ENCODE measurements at places on chromosomes 3 and 15.

DNA sequence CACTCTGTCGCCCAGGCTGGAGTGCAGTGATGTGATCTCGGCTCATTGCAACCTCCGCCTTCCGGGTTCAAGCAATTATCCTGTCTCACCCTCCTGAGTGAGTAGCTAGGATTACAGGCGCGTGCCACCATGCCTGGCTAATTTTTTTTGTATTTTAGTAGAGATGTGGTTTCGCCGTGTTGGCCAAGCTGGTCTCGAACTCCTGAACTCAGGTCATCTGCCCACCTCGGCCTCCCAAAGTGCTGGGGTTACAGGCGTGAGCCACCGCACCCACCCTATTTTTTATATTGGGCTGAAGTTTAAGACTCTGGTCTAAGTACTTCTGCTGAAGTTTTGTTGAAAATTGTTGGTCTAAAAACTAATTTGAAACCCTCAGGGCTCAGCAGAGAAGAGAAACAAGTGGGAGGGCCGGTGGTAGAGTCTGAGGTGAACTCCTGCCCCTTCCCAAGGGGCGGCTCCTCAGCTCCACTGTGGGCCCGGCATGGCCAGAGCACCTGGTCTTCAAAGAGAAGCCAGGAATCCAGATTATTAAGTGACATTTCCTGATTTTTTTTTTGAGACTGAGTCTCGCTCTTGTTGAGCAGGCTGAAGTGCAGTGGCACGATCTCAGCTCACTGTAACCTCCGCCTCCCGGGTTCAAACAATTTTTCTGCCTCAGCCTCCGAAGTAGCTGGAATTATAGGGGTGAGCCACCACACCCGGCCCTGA is 4.0 kb downstream of the HDAC11 start:
- no peak for DNase-seq

DNA sequence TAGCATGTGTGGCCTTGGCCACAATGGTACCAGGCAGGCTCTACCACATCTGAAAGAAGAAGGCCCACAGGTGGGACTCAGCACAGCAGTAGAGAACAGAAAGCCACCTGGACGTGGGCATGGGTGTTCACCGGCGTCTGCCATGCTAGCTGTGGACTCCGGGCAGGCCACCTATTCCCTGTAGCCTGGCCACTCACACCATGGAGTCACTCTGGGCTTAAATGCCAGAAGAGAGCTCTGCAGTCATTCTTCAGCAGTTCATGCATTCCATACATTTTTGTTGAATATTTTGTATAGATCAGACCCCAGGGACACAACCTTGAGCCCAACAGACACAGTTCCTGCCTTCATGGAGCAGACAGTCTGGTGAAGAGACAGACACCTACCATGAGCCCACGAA is 138.6 kb downstream of the SRGAP3 start:
- peak; percentile 59 for DNase-seq

DNA sequence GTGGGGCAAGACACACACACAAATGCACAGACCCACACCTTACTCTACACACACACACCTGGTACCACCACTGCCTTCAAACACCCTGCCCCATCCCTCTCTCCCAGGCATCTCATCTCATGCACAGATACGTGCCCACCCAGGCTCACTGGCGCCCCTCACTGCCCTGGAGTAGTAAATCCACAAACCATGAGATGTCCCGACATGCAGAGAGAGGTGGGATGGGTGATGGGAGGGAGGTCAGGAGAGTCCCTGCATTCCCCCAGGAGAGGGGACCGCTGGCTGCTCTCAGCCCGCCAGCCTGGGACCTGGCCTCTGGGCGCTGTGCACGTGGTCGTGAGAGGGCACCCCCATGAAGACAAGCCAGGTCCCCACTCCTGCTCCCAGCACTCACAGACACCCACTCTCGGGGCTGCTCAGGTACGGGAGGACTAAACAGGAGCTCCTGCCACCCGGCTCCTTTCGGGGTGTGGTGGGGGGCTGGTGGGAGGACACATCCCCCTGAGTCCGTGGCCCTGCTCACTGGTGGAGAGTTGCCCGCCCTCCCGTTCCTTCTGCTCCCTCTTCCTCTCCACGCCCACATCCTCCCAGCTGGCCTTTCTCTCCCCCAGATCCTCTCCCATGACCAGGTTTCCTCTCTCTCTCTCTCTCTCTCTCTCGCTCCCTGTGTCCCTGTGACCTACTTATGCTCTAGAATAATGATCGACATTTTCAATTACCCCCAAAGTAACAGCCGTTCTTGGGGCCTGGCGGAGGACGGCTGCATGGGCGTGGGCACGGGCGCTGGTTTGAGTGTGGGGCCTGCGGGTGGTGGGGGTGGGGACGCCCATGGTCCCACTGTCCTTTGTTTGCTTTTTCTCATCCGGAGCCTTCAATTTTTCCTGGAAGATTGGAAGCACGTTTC is 18.9 kb upstream of the CSPG4 start:
- DNase-seq = peak; percentile 71

DNA sequence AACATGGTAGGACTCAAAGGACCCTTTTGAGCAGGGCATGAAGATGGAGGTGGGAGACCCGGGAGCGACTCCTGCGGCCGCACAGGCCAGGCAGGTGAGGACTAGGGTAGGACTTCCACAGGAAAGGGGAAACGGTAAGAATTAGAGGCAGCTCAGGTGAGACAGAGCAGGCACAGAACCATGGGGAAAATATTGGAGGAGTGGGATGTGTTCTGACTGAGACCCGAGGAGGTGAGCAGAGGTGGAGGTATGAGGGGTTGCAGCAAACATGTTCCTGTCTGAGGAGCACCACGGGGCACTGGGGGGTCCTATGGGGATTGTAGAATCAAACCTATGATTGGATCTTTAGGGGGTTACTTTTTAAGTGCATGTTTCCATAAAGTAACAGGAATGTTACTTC is 1.4 kb upstream of the ISG20 start:
- DNase-seq = no peak

- DNase-seq = no peak
Measured at GRCh38 chr3:38469852-38470251, 16.2 kb downstream of the ACVR2B start.

GRCh38 chr15:84983711-84984110 is 2.1 kb downstream of the PDE8A start:
- no peak for DNase-seq

- DNase-seq = no peak
Measured at GRCh38 chr3:56923526-56924224, 121.9 kb upstream of the ARHGEF3 start.

GRCh38 chr15:90004671-90005070 is 3.5 kb downstream of the ZNF710 start:
- DNase-seq = peak; percentile 99

DNA sequence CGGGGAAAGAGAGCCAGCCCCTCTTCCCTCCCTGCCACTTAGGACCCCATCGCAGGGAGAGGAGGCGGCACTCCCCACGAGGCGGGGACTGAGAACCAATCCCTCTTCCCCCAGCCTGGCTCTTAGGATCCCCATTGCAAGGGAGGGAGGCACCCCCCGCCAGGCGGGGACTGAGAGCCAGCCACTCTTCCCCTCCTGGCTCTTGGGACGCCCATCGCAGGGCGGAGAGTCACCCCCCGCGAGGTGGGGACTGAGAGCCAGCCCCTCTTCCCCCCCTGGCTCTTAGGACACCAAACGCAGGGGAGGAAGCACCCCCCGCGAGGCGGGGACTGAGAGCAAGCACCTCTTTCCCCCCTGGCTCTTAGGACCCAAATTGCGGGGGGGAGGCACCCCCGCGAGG is 34.2 kb upstream of the SSUH2 start:
- no peak for DNase-seq

DNA sequence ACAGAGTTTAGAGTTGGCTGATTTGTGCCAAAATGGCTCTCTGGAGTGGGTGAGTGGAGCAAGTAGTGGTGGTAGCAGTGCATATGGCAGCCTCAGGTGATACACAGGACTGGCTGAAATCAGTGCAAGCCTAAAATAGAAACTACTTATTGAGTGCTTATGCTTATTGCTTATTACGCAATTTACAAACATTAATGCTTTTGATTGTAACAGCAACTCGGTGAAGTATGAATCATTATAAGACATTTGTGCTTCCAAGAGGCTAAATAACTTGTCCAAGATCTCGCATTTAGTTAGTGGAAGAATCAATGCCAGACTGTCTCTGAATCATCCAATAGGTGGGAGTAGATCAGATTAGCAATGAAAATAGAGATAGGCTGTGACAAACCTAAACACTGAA is 353.8 kb downstream of the NAALADL2 start:
- DNase-seq = no peak

DNA sequence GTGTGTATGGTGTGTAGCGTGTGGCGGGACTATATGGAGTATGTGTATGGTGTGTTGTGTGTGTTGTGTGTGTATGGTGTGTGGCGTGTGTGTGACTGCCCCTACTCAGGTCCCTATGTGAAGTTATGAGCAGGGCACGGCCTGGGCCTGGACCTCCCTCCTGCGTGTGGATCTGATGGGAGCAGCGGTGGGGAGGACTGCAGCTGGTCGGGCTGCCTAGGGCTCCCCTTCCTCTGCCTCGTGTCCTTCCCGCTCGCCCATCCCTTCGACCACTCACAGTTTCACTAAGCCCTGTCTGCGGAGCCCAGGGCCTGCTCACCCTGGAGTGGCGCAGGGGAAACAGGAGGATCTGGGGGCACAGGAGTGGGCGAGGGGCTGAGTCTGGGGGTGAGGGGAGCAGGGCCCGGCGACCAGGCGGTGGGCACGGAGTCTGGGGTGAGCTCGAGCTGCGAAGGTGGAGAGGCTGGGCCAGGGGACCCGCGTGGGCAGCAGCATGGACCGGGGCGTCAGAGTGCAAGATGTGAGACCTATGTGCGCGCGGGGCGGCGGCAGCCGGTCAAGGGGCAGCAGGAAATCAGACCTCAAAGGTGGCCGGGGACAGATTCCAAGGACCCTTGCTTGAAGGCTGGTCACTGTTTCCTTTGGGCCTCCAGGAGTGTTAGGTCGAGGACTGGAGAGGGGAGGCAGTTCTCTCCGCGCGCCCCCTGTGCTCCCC is 26.6 kb downstream of the GABRA5 start:
- no peak for DNase-seq

DNA sequence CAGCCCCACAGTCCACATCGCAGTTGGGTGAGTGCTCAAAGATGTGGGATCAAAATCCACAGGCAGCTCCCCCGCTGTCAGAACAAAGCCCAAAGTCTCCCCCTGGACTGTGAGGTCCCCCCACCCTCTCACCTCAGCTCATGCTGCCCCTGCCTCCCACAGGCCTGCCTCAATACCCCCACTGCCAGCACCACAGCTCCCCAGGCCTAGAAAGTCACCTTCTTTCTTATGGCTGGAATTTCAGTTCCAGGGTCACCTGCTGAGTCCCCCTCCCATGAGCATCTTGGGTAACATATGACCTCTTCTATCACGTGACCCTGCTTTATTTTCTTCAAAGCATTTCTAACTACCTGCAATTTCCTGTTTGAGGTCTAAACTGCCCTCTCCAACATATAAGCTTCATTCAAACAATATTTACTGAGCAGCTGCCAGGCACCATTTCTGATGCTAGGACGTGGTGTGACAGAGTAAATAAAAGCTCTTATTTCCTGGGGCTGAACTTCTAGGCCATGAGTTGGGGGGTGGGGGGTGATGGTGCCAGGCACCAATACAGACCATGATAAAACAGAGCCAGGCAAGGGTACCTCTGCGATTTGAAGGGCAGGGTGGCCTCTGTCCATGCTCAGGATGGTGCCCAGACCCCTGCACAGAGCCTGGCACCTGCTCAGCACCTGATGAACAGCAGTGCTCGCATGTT is 2.4 kb upstream of the TMEM89 start:
- DNase-seq = peak; percentile 65

DNA sequence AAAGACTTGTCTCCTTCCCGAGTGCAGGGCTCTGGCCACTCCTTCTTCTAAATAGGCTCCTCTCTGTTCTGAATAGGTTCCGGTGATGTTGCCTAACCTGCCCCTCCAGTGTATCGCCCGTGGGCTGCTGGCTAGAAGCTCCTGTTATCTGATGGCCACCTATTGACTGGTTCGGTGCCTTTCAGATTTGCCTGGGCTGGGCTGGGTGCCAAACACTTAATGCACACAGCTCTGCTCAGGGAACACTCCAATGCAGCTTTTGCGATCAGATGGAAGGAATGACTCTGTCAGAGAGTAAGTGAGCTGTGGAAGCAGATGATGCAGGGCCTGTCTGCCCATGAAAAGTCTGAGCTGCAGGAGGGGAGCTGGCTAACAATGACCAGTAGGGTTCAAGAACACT is 112.9 kb downstream of the CORO2B start:
- peak; percentile 35 for DNase-seq

DNA sequence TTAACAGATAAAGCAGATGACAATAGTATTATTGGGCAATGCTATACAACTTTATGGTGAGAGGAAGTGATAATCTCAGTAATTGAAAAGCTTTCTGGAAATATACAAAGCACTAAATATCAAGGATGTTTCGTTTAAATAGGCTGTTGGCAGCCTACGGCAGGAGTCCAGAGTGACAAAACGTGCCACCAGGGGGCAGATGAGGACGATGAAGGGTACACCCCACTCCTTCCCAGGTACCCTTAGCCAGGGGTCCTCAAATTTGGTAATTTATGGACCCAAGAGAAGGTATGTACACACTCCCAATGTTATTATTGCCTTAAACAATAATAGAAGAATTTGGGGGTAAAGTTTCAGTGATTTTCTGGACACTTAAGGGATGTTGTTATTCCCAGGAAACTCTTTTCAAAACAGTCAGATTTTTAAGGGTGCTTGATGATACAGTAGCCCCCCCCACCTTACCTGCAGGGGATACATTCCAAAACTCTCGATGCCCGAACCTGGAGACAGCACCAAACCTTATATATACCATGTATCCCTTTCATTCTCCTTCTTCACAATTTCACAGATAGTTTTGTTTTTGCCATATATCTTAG is 1.4 kb upstream of the MAGEL2 start:
- DNase-seq = peak; percentile 87

GRCh38 chr3:118817748-118818165 is 216.9 kb downstream of the IGSF11 start:
- DNase-seq = no peak

DNA sequence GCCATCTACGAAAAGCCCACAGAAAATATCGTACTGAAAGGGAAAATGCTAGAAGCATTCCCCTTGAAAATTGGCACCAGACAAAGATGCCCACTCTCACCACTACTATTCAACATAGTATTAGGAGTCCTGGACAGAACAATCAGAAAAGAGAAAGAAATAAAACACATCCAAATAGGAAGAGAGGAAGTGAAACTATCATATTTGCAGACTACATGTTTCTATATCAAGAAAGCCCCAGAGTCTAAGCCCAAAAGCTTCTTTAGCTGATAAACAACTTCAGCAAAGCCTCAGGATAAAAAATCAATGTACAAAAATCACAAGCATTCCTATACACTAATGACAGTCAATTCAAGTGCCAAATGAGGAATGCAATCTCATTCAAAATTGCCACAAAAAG is 15.6 kb downstream of the OR5K3 start:
- DNase-seq = no peak

- no peak for DNase-seq
Measured at GRCh38 chr3:66557170-66557569, 56.3 kb upstream of the LRIG1 start.

DNA sequence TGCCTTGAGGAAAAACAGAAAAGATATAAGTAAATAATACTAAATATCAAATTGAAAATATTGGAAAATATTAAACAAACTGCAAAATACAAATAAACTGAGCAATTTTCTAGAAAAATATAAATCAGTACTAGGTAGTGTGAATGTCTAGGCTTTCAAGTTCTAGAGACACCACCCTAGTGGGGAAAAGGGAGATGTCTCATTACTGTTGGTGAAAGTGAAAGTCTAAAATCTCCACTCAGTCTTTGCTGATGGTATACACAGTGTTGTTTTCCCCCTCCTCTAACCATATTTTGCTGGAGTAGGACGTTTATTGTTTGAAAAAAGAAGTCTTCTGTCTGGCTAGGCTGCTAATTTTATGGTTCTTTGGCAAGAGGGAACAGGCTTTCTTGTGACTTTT is 1368.9 kb downstream of the OTOL1 start:
- DNase-seq = no peak

GRCh38 chr15:81126892-81127291 is 7.2 kb upstream of the CFAP161 start:
- DNase-seq = no peak

Data from osteoblast (primary cell).